ENCODE measurements at places on chromosomes 7 and 10. TPM values are rescaled to one million over a fixed set of nuclear protein-coding genes. Genes with fewer than 3 reads are reported as not detected.

DNA sequence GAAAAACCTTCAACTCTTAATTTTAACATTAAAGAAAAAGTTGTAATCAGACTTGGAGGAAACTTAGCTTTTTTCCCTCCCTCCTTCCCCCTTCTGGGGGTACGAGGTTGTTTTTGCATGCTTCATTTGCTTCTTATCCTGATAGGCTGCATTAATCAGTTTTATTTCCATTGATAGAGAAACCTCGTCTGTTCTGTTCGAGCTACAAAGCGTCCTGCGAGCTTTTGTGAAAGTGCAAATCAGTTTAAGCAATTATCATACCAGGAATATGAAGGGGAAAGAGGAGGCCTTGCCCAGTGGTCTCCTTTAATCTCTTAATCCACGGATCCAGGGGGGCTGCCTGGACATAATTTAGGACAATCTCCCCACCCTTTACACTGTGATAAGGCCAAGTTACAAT is 7.5 kb downstream of the EMX2 start:
- no peak for DNase-seq
- no peak overlapping the region for H3K27ac ChIP-seq
- H3K4me3 ChIP-seq = no peak overlapping the region
- no peaks in the 10 kb centered on the region for H3K36me3 ChIP-seq
- H3K4me1 ChIP-seq = peaks cover 17% of the 10 kb centered on the region

DNA sequence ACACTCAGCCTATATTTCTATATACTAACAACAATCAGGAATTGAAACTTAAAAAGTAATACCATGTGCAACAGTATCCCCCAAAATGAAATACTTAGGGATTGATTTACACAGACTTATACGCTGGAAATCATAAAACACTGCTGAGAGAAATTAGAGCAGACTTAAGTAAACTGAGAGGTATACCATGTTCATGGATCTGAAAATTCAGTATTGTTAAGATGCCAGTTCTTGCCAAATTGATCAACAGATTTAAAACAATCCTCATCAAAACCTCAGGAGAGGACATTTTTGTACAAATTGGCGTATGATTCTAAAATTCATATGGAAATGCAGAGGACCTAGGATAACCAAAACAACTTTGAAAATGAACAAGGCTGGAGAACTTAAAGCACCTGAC is 37.3 kb downstream of the DCLRE1C start:
- no peak overlapping the region for H3K27ac ChIP-seq
- no peak for DNase-seq
- H3K36me3 ChIP-seq = peaks cover 81% of the 10 kb centered on the region
- H3K4me1 ChIP-seq = no peaks in the 10 kb centered on the region

- H3K27ac ChIP-seq = peak overlapping the region; percentile 84
- peak; percentile 53 for DNase-seq
- peak overlapping the region; percentile 75 for H3K4me3 ChIP-seq
- peaks cover 53% of the 10 kb centered on the region for H3K4me1 ChIP-seq
- H3K27me3 ChIP-seq = no peaks in the 10 kb centered on the region
These were observed 2.4 kb downstream of the HHEX start for GRCh38 chr10:92692080-92692671.

DNA sequence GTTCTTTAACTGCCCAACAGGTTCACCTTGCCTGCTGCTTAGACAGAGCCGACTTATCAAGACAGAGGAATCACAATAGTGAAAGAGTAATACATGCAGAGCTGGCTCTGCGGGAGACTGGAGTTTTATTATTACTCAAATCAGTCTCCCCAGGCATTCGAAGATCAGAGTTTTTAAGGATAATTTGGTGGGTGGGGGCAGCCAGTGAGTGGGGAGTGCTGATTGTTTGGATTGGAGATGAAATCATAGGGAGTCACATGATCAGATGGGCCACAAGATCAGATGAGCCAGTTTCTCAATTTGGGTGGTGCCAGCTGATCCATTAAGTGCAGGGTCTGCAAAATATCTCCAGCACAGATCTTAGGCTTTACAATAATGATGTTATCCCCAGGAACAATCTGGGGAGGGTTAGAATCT is 131.3 kb downstream of the AKR1D1 start:
- H3K36me3 ChIP-seq = no peaks in the 10 kb centered on the region
- DNase-seq = no peak
- no peaks in the 10 kb centered on the region for H3K4me1 ChIP-seq
- no peak overlapping the region for H3K4me3 ChIP-seq
- no peaks in the 10 kb centered on the region for H3K27me3 ChIP-seq

GRCh38 chr7:2405201-2405600 is 1.8 kb downstream of the CHST12 start:
- peaks cover 72% of the 10 kb centered on the region for H3K4me1 ChIP-seq
- DNase-seq = no peak
- H3K27ac ChIP-seq = no peak overlapping the region
- peak overlapping the region; percentile 85 for H3K4me3 ChIP-seq
- no peaks in the 10 kb centered on the region for H3K27me3 ChIP-seq

DNA sequence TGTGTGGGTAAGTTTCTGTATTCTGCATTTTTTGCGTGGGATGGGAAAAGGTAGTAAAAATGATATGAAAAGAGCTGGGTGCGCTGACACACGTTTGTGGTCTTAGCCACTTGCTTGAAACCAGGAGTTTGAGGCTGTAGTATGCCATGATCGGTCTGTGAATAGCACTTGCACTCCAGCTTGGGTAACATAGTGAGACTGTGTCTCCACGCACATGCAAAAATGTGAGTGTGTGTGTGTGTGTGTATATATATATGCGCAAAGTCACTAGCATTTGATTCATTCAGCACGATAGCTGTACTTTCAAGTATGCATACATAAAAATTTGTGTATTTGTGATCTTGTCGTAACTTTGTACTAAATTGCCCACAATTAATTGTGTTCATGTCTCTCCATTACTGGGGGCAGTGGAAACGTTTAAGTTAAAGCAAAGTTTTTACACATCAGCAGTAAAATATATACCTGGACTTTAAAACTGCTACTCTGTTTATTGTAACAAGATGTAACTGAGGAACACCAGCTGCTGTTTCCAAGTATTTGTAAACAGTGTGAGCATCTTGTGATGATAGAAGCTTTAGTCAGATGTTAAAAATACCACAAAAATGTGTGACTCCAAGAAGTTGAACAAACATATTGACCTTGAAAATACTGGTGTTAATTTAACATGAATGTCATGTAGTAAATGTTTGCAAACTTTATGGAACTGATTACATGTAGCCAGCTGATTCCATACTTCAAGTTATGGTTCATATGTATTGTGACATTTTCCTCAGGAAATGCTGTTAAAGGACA is 1.6 kb downstream of the ZRANB1 start:
- H3K4me1 ChIP-seq = peaks cover 75% of the 10 kb centered on the region
- H3K4me3 ChIP-seq = no peak overlapping the region
- H3K27ac ChIP-seq = no peak overlapping the region
- DNase-seq = no peak
- H3K36me3 ChIP-seq = no peaks in the 10 kb centered on the region
- no peaks in the 10 kb centered on the region for H3K27me3 ChIP-seq

DNA sequence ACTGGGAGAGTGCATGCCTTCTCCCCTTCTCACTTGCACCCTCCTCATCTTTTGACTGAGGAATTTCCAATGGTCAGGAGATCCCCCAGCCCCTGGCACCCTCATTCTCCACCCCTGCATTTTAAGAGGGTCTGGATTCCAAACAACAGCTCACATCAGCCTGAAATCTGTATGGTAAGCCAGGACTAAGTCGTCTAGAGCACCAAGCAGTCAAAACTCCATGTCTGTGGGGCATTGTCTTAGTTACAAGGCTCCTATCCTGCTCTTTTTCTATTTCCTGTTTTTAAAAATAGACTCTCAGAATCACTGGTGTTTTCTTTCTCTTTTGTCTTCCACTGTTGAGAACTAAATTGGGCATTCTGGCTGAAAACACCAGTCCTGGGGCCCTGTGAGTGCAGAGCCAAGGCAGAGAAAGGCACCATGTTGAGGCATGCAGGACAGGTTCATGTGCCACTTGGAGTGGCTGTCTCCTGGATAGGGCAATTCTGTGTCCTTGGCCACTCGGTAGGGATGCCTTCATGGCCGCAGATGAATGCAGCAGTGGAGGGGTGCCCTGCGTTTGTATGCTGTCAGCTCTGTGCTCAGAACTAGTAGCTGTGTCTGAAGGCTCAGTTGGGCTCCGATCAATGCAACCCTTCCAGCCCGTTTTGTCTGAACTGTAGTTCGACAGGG is 216.6 kb upstream of the YAE1 start:
- no peak for DNase-seq
- no peaks in the 10 kb centered on the region for H3K27me3 ChIP-seq
- H3K4me3 ChIP-seq = no peak overlapping the region
- H3K4me1 ChIP-seq = peaks cover 9% of the 10 kb centered on the region

- H3K36me3 ChIP-seq = no peaks in the 10 kb centered on the region
- no peaks in the 10 kb centered on the region for H3K4me1 ChIP-seq
- no peak overlapping the region for H3K4me3 ChIP-seq
These were observed 239.6 kb downstream of the DNAJB6 start for GRCh38 chr7:157576415-157576814.

GRCh38 chr7:13563680-13564079 is 425.8 kb downstream of the ETV1 start:
- DNase-seq = no peak
- no peaks in the 10 kb centered on the region for H3K4me1 ChIP-seq
- no peak overlapping the region for H3K4me3 ChIP-seq

DNA sequence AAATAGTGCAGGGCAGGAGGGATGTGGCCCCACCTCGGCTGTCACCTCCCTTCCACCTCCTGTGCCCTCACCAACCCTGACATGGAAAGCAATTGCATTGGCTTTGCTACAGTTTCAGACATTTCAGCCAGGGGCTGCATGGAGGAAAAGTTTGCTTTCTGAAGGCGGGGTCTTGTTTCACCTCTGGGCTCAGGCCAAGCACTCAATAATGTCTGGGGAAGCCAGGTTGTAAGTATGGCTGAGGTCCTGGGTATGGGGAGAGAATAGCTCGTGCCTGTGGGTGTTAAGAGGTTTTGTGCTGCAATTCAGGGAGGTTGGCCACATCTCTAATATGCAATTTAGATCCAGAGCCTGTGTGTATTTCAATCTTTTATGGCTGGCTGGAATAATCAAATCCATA is 238.4 kb upstream of the MKI67 start:
- H3K4me1 ChIP-seq = no peaks in the 10 kb centered on the region
- H3K36me3 ChIP-seq = no peaks in the 10 kb centered on the region
- no peak overlapping the region for H3K27ac ChIP-seq
- H3K27me3 ChIP-seq = no peaks in the 10 kb centered on the region
- no peak for DNase-seq

DNA sequence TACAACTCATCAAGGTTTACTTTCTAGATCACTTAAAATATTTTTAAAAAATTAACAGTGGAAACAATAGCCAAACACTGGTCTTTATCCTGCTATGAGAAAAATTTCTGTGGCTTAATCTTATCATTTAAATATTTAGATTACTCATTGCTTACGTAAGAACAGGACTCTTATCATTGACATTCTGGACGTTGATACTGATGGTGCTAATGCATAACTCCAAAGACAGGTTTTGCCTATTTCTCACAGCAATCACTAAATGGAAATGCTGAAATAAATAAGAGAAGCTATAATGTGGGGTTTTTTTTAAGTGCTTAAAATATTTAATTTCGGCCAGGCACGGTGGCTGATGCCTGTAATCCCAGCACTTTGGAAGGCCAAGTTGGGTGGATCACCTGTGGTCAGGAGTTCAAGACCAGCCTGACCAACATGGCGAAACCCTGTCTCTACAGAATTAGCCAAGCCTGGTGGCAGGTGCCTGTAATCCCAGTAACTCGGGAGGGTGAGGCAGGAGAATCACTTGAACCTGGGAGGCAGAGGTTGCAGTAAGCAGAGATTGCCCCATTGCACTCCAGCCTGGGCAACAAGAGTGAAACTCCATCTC is 195.0 kb downstream of the HGF start:
- H3K4me3 ChIP-seq = no peak overlapping the region
- DNase-seq = no peak
- H3K36me3 ChIP-seq = no peaks in the 10 kb centered on the region
- no peaks in the 10 kb centered on the region for H3K4me1 ChIP-seq

DNA sequence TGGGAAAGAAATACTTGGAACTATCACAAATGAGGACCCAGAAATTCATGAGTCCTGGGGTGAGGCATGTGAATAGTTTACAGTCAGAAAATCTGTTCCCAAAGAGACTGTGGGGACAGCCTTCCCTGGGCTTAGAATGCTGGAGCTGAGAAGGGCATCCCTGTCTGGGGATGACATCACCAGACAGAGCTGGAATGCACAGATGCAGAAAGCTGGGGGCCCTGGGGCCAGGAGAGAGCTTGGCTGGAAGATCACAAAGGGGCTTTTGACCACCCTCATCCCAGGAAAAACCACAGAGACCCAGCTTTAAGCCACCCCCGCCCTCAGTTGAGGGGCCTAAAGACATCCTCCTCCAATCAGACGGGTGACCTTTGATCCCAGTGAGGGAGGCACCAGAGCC is 264.5 kb downstream of the PLXNA4 start:
- no peak overlapping the region for H3K27ac ChIP-seq
- no peak for DNase-seq

- H3K27ac ChIP-seq = no peak overlapping the region
- H3K27me3 ChIP-seq = no peaks in the 10 kb centered on the region
- H3K36me3 ChIP-seq = no peaks in the 10 kb centered on the region
- DNase-seq = no peak
- no peak overlapping the region for H3K4me3 ChIP-seq
These were observed 124.9 kb downstream of the CSTF2T start for GRCh38 chr10:51574248-51575048.

GRCh38 chr7:64098-64915 is 128.1 kb upstream of the FAM20C start:
- H3K4me3 ChIP-seq = no peak overlapping the region
- H3K27ac ChIP-seq = no peak overlapping the region
- H3K36me3 ChIP-seq = no peaks in the 10 kb centered on the region
- DNase-seq = no peak
- H3K4me1 ChIP-seq = peaks cover 31% of the 10 kb centered on the region
- no peaks in the 10 kb centered on the region for H3K27me3 ChIP-seq

DNA sequence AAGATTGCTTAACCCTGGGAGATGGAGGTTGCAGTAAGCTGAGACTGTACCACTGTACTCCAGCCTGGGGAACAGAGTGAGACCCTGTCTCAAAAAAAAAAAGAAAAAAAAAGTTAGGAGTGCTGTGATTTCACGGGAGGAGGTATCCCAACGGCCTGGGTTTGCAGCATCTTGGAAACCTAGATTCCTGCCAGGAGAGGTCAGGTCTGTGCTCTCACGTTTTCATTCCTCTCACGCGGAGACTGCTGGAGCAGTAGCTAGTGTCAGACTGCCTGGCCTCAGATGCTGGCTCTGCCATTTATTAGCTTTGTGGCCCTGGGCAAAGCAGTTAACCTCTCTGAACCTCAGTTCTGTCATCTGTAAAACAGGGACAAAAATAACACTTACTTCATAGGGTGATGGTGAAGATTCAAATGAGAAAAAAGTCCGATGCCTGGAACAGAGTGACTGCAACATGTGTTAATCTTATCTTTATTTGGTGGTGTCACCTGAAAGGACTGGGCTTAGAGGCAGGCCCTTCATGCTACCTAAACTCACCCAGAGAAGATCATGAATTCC is 94.9 kb downstream of the GAD2 start:
- no peak overlapping the region for H3K4me3 ChIP-seq
- DNase-seq = no peak
- no peaks in the 10 kb centered on the region for H3K36me3 ChIP-seq
- no peak overlapping the region for H3K27ac ChIP-seq
- no peaks in the 10 kb centered on the region for H3K27me3 ChIP-seq
- no peaks in the 10 kb centered on the region for H3K4me1 ChIP-seq

The MNX1 gene
- total RNA-seq = not detected

The TMEM140 gene
- 13.0 TPM for total RNA-seq

The C10orf105 gene
- 0.11 TPM for total RNA-seq

The GIMAP1 gene
- total RNA-seq = 13.0 TPM

The WEE2 gene
- not detected for total RNA-seq

The CALHM3 gene
- total RNA-seq = not detected

The HMX3 gene
- not detected for total RNA-seq

The PANK1 gene
- 2.0 TPM for total RNA-seq

The TCAF2 gene
- 1.6 TPM for total RNA-seq

The PROSER2 gene
- total RNA-seq = 5.9 TPM

All from esophagus muscularis mucosa (tissue), 4 donors.